ENCODE measurements at places on chromosomes 4 and X.

DNA sequence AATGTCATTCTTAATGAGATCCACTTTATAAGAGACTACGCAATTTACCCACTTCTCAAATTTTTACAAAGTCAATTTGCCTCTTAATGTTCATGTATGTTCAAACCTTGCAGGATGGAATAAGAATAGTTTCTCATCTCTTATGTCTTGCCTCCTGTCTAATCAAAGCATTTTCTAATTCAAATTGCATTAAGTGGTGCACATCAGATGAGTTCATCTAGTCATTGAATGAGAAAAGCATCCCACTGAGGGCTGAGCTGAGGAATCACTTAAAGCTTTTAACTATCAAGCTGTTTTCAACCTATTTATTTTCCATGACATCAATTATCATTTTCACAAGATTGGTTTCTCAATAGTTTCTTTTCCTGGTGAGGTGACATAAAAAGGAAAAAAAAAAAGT lies 1964.0 kb downstream of the PCDH7 start:
- DNase-seq, result no peak

- no peak for DNase-seq
Observed at GRCh38 chr4:33349376-33349775, 2629.2 kb downstream of the PCDH7 start.

DNA sequence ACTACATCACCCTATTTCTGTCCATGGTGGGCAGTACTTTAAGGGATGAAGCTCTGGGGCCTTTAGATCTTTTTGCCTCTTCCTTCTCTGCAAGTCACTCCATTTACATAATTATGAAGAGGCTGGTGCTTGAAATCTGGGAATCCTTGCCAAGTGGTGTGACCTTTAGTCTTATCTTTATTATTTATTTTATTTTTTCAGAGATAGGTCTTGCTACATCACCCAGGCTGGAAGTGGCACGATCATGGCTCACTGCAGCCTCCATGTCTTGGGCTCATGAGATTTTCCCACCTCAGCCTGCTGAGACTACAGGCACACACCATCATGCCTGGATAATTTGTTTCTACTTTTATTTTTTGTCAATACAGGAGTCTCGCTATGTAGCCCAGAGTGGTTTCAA lies 34.4 kb upstream of the HAND2 start:
- no peak for DNase-seq

DNA sequence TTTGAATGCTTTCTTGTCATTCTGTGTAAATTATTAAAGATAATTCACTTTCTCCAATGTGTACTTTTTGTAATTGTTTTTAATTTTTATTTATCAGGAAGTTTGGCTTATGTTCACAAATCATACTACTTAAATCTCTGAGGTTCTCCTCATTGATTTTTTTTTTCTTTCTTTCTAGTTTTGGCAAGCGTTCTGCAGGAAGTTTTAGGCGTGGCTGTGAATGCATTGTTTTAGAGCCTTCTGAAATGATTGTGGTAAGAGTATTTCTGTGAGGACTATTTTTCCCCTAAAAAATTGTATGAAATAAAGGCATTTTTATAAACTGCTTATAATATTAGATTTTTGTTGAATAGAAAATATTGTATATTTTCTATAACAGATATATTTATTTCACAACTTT lies 135.8 kb downstream of the RAPGEF2 start:
- no peak for DNase-seq

DNA sequence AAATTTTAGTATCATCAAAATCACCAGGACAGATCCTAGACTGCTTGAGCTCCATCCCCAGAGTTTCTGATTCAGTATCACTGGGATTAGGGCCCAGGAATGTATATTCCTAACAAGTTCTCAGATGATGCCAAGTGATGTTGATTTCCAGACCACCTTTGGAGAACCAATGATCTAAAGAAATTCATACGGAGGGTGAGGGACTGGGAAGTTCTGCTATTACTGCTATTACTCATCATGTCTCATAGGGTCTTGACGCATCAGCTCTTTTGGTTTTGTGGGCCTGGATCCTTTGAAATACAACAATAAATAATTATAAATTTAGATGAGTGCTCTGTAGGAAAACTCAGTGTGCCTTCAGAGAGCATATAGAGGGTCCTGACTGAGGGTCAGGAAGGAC lies 59.8 kb upstream of the LGI2 start:
- DNase-seq, result no peak

DNA sequence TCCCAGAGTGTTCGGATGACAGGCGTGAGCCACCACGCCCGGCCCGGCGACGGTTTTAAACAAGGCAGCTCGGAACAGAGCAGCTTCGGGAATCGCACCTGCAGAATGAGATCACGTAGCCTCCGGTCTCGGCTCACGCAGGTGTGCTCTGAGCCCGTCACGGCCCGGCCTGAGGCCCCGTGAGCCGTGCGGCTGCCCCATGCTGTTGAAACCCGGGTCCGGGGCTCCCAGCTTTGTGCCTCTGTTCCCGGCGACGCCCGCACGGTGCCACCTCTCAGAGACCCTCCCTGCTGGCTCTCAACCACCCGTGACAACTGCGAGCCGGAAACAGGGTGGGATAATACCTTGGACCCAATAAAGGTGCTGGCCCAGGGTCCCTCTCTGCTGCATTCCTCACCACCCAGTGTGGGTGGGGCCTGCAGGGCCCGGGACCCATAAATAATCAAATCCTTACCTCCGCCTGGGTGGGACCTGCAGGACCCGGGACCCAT lies 13.4 kb upstream of the PLCXD1 start:
- DNase-seq, result no peak

- DNase-seq, result no peak
Observed at GRCh38 chrX:102129473-102129872, 4.0 kb downstream of the TCEAL2 start.

GRCh38 chr4:151247395-151247794 lies 29.6 kb upstream of the PRSS48 start:
- DNase-seq, result no peak

DNA sequence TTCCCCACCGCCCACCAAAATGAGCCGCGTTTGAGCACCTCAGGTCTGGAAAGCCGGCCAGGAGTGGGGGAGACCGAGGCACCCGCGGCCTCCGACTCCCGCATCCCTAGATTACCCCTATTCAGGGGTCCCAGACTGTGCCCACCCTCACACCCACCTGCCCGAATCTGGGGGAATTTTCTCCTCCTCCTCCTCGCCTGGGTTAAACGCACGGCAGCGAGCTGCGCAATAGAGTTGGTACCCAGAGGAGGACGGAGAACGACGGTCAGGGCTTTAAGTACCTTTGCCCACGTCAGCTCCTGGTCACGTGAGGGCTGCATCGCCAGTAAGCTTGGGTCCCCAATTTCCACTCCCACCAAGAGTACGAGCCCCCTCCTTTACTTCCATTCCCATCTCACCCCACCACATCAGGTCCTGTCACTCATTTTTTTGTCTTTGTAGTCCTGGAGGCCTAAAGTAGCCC lies at the start of gene ARMCX2:
Gene ARMCX2, minus strand, starts transcription at position 250 of the 463 bp plus-strand sequence. CDS start 2,262 bp downstream, outside the sequence.
- DNase-seq, result no peak

GRCh38 chrX:13013363-13014110 lies 30.9 kb downstream of the FAM9C start:
- DNase-seq, result no peak

DNA sequence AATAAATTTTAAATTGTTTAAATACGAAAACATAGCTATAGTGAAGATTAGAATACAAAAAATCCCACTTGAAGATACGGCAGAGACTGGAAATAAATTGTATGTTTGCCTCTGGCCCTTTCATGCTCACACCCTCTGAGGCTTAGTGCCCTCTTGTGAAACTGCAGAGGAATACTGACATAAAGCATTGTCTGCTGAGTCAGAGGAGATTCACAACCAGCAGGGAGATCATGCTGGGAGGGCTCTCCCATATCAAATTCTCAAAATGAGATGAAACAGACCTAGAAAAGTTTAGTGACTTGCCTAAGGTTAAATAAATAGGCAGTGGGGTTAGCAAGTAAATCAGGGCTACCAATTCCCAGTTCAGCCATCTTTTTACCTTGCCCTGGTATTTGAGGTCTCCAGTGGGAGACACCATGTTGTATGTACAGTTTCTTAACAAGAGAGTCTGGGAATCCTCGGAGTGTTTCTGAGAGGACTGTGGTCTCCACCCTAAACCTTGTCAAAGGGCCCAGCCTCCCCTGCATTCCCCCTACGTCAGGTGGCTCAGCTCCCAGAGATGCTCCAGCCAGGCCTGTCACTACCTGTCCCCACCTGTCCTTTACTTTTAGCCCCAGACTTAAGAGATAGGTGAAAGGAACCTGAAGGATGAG lies 581.4 kb upstream of the DIPK2B start:
- DNase-seq, result no peak

GRCh38 chr4:14877246-14878225 lies 124.7 kb upstream of the CPEB2 start:
- no peak for DNase-seq

DNA sequence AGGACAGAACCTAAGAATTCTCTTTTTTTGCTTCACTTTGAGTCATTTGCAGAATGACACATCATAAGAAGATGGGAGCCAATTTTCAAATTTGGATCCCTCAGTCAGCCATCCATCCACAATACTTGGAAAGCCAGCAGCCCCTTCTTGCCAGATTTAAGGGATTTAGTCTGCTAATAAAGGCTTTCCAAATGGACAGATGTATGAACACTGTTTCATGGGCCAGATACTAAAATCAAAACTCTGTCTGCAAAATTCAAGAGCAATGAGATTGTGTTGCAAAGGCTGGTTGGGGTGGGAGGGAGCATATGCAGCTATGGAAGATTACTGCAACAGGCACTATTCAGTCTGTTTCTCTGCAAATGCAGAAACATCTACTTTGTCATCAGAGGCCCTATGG lies 37.7 kb upstream of the KCNIP4 start:
- no peak for DNase-seq

GRCh38 chr4:18850867-18851266 lies 829.3 kb upstream of the LCORL start:
- no peak for DNase-seq

DNA sequence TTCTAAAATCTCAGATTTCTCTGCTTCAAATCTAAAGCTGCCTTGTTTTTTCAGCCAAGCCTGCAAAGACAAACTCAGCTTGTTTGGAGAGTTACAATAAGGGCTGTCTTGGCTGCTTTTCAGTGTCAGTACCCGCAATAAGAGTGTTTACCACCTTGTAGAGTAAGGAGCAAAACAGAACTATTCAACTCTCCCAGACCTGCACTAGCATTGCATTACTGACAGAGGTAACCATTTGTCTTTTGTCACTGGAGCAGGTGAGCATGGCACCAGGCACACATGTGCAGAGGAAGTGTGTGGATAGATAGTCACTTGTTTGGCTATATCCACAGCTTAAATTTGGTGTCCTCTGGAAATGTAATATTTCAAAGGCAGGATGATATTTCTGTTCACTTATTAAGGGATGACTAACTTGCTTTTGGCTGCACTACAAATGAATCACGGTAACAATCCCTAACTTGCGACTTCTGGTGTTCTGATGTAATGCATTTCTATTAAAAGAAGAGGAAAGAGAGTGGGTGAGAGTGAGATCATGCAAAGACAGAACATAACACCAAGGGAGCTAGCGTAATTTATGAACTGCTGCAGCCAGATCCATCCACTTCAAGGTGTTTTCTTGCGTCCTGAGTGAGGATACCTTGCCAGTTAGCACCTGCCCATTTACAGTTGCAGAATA lies 38.6 kb downstream of the PTCHD1 start:
- no peak for DNase-seq

GRCh38 chr4:56307423-56307822 lies 79.9 kb downstream of the AASDH start:
- DNase-seq, result no peak

GRCh38 chr4:114694770-114695169 lies 96.2 kb downstream of the UGT8 start:
- no peak for DNase-seq

GRCh38 chrX:154731184-154731583 lies 19.7 kb downstream of the GAB3 start:
- DNase-seq, result no peak

- no peak for DNase-seq
Observed at GRCh38 chr4:140861359-140862176, 105.4 kb upstream of the TBC1D9 start.

- no peak for DNase-seq
Observed at GRCh38 chr4:2728806-2729532, 27.2 kb downstream of the TNIP2 start.

- no peak for DNase-seq
Observed at GRCh38 chr4:54669831-54670230, 12.1 kb downstream of the KIT start.

GRCh38 chr4:31104043-31104442 lies 383.9 kb downstream of the PCDH7 start:
- no peak for DNase-seq

GRCh38 chr4:124253080-124253479 lies 459.5 kb downstream of the ANKRD50 start:
- DNase-seq, result no peak

- DNase-seq, result no peak
Observed at GRCh38 chr4:1868912-1869311, 2.3 kb upstream of the NSD2 start.

DNA sequence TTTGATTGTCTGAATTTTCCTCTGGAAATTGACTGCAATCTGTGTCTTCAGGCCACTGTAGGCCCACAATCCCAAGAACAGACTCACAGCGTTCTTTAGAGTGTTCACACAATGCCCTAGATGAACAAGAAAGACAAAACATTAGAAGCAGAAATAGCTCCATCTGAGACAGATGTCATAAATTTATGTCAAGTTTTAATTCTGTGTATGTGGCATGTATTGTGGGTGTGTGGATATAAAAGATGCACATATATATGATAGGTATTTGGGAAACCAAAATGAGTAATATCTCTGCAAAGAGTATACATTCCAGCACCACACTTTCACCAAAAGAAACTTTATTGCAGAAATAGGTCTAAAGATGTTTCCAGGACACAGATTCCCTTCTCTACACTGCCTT lies 176.1 kb downstream of the CORIN start:
- DNase-seq, result no peak

DNA sequence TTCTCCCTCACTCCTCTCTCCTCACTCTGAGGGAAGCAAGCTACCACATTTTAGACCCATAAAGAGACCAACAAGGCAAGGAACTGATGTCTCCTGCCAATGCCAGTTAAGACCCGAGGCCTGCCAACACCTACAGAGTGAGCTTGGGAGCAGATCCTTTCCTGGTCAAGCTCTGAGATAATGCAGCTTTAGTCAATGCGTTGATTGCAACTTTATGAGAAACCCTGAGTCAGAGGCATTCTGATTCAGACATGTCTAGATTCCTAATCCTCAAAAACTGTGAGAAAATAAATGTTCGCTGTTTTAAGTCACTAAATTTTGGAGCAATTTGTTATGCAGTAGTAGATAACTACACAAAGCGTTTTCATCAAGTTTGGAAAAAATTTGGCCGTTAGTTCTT lies 115.5 kb downstream of the JADE1 start:
- no peak for DNase-seq

Measured in suprapubic skin (tissue), 4 donors.